HepG2 (cell line): ENCODE measurements at places on chromosomes 7 and 10. TPM values are rescaled to one million over a fixed set of nuclear protein-coding genes. Genes with fewer than 3 reads are reported as not detected.

The DMTF1 gene
- polyA plus RNA-seq: 111 and 132 TPM in 2 replicates

The CYP3A7 gene
- 5.7 and 5.8 TPM in 2 replicates for polyA plus RNA-seq

The COPS6 gene
- 117 and 124 TPM in 2 replicates for polyA plus RNA-seq

The VSTM4 gene
- polyA plus RNA-seq: not detected in 2 replicates

The TUBB8 gene
- 0.26 and 0.50 TPM in 2 replicates for polyA plus RNA-seq

The TFEC gene
- not detected in 2 replicates for polyA plus RNA-seq

The EBLN1 gene
- not detected in 2 replicates for polyA plus RNA-seq
